ENCODE measurements at places on chromosomes 5 and 9.

DNA sequence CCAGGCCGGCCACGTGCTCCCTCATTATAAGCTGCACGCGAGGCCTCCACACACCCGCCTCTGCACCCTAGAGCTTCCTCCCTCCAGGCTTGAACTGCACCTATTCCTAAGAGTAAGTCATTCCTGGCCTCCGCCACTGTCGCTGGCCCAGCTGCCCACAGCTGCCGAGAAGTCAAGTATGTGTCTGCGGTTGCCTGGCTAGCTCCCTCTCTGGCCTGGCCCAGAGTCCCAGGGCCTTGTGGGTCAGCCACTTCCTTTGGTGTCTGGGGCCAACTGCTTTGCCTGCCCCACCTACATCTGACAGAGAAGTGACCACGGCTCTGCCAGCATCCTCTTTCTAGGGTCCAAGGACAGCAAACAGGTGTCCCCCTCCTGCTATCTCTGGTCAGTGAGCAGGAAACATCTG is 18.3 kb downstream of the ABO start:
- DNase-seq, result no peak

DNA sequence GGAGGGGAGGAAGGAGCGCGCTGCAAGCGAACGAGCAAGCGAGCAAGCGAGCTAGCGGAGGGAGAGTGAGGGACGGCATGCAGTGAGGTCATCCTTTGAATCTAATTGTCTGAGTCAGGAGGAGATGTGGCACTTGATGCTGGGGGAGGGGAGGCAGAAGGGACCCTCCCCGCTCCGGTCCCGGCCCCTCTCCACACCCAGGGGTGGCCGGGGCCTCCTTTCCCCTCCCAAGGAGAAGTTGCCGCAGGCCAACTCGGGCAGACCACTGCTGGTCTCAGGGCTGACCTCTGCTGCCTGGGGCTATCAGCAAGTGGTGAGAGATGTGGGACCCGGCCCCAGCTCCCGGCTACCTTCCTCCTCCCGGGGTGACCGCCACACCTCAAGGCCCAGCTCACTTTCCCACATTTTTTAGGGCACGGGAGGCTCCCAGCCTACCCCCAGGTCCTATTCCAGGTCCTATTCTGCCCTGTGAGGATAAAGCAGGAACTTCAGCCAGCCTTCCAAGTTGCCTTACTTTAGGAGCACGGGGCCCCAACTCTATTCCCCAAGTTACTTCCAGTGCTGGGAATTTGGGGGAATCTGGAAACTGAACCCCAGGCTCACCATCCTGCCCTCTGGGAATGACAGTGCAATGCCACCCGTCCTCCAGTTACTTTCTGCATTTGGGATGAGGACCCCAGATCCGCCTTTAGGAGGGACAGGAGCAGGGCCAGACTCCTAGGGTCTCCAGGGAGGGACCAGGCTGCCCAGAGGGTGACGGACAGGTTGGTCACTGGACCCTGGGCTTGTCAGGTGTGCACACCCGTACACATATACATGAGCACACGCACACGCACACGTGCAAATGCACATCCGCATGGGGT is 11.1 kb downstream of the CNTFR start:
- DNase-seq, result peak; percentile 69

DNA sequence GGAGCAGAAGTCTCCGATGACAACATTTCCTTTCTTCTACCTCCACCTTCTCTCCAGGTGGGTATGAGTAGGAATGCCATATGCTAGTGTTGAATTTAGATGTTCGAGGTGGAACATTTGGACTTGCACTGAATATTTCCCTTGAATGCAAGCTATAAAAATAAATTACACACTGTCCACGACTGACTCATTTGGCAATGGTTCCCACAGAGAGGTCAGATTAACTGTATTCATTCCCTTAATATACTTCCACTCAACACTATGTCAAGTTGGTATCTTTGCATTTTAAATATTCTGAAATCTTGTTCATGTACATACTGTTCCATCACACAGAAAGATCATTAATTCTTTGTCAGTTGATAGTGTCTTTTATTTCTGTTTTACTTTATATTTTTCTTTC is 222.6 kb upstream of the PIK3R1 start:
- no peak for DNase-seq

- DNase-seq, result no peak
Observed at GRCh38 chr9:92974161-92974661, 26.9 kb downstream of the FGD3 start.

- no peak for DNase-seq
Observed at GRCh38 chr9:26694381-26695297, 198.0 kb downstream of the CAAP1 start.

GRCh38 chr5:179275941-179276837 is 69.1 kb downstream of the ADAMTS2 start:
- DNase-seq, result peak; percentile 96

DNA sequence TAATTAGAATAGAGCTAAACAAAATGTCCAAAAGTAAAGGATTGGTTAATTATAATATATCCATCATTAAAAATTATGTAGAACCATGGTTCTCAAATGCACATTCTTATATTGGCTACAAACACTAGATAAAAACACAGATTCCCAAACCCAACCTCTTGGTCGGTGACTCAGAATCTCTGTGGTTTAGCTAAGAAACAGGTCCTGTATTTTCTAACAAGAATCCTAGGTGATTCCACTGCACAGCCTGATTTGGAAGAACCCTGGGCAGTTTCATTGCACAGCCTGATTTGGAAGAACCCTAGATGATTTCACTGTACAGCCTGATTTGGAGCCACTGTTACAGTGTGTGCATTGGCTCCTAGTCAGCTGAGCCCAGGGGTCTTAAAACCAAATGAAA is 67.9 kb downstream of the KIAA1958 start:
- peak; percentile 29 for DNase-seq

- DNase-seq, result no peak
Observed at GRCh38 chr9:15200111-15200510, 106.9 kb downstream of the TTC39B start.

- DNase-seq, result no peak
Observed at GRCh38 chr5:142820447-142820846, 50.3 kb downstream of the ARHGAP26 start.

DNA sequence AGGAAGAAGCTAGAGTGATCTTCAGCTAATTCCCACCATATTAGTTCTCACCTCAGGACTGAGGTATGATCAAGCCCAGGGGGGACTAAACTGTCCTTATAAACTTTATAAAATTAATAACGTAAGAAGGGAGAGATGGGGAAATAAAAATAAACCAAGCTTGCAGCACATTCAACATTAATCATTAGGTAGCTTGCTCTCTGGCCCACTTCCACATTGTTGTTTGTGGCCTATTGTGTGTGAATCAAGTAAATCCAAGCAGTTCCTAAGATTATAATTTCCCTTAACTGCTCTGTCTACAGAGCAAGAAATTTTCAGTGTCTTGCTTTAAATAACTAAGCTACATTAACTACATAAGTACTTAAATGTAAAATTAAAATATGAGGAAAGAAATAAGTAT is 131.3 kb upstream of the ABCA1 start:
- DNase-seq, result no peak

- DNase-seq, result no peak
Observed at GRCh38 chr5:148352696-148353095, 17.3 kb downstream of the SPINK9 start.

DNA sequence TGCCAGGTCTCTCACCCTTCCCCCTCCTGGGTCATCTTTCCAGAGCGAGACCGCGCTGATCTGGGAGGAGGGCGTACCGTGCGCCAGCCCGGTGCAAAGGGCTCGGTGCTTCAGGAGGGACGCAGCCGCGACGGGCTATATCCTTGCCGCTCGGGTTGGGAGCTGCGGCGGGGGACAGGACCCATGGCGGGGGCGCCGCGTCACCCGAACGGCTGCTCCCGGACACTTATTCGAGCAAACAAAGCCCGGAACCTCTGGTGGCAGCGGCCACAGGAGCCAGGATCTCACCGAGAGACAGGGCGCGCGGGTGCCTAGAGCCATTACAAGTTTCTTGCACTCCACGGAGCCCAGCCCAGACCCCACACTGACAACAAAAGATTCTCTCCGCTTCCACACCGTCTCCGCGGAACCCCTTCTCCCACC is 1.3 kb downstream of the SEMA6A start:
- DNase-seq, result no peak

DNA sequence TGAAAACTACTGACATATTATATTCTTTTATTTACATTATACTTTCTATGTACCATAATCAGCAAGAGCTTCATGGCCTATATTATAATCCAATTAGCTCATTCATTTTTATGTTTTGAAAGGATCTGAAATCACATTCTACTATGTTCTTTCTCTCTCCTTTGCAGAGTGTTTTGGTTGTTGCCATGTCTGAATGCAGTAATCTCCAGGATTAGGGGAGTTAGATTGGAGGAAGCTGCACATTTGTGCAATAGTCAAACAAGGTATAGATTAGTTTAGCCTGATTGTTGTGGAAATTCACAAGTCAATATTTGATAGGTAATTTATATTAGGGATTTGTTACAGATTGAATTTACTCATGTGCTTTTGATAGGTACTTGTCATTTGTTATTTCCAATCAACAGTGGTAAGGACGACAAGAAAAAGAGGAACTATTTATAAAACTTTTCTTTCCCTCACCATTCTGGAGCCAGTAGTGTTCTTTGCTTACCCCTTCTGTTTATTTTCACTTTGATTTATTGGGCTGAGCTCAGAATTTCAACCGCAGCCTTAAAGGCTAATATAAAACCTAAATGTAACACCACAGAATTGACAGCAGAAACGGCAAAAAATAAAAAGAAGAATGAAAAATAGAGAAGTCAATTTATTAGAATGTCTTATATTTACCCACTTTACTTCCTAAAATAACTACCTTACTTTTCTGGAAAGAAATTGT is 597.0 kb downstream of the CHSY3 start:
- DNase-seq, result no peak
